H9 (cell line): ENCODE measurements at places on chromosomes 1 and 21.

- peak; percentile 13 for DNase-seq
Measured at GRCh38 chr1:228403231-228403631, 3.4 kb downstream of the TRIM11 start.

- no peak for DNase-seq
Measured at GRCh38 chr1:175134500-175134899, 58.1 kb downstream of the KIAA0040 start.

GRCh38 chr1:118116401-118116800, 68.6 kb downstream of the SPAG17 start:
- no peak for DNase-seq

DNA sequence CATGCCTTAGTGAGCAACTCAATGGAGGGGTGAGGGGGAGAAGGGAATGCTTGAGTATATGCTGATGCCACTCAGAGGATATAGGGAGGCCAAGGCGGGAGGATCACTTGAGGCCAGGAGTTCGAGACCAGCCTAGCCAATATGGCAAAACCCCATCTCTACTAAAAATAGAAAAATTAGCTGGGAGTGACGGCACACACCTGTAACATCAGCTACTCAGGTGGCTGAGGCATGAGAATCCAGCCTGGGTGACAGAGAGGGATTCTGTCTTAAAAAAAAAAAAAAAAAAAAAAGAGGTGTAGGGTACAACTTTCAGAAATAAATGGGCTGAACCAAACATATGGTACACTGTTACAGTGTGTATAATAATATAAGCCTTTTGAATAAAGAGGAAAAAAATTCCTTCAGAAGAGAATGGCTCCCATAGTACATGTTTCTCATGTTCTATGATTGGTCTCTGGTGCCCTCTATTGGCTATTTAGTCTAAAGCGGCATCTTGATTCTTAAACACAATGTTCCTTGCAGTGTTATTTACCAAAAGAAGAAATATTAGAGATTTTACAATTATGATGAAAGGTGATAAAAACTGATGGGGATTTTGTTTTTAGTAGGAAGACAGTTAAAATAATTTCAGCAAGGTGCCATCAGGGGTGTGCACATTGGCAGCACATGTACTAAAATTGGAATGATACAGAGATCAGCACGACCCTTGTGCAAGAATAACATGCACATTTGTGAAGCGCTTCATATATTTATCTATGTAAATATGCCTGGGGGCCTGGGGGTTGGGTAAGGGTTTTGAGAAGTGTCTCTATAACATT, 109.8 kb downstream of the PATJ start:
- no peak for DNase-seq

DNA sequence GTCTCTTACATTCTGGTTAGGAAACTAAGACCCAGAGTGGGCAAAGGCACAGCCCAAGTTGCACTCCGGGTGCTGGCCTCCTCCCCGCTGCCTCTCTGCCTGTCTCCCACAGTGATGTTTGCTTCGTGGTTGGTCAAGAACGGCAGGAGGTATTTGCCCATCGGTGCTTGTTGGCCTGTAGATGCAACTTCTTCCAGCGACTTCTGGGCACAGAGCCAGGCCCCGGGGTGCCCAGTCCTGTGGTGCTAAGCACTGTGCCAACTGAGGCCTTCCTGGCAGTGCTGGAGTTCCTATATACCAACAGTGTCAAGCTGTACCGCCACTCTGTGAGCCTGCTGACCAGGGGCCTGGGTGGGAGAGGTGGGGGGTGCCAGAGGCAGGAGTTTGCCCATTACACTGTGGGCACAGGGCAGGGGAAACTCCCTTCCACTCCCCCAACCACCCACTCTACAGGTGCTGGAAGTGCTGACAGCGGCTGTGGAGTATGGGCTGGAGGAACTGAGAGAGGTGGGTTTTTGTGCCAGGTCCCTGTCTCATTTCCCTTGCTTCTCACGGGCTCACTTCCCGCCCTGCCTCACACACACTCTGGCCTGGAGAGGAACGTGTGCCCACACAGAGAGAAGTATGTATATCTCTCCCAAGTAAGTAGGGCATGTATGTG, 1.9 kb downstream of the BTBD19 start:
- peak; percentile 24 for DNase-seq

GRCh38 chr1:228725178-228725577, 10.1 kb upstream of the RHOU start:
- DNase-seq, result no peak

DNA sequence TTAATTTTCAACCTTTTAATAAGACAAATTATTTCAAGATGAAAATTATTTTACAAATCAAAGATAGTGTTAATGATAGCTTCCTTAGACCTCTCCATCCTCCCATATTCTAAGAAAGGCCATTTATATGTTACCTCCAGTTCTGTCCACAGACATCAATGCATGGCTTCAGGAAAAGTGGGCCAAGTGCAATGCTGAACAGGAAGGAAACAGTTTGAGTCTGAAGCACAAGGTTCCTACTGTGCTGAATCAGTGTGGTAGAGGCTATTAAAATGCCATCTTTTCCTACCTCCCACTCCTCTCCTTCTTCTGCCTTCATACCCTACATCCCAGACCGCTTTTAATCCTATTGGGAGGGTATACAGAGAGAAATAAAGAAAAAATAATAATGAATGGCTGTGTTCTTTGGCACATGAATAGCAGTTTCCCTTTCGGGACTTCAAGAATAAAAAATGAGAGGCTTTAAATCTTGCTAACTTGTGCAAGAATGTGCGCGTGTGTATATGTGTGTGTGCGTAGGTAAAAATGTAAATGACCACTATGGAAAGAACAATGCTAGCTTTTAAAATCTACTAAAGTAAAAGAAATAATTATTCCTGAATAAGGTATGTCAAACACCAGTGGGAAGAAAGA, 62.6 kb upstream of the C1orf105 start:
- no peak for DNase-seq

GRCh38 chr1:110879758-110880606, 7.0 kb downstream of the CD53 start:
- DNase-seq, result no peak

GRCh38 chr1:183915625-183916510, 110.9 kb downstream of the RGL1 start:
- peak; percentile 75 for DNase-seq

DNA sequence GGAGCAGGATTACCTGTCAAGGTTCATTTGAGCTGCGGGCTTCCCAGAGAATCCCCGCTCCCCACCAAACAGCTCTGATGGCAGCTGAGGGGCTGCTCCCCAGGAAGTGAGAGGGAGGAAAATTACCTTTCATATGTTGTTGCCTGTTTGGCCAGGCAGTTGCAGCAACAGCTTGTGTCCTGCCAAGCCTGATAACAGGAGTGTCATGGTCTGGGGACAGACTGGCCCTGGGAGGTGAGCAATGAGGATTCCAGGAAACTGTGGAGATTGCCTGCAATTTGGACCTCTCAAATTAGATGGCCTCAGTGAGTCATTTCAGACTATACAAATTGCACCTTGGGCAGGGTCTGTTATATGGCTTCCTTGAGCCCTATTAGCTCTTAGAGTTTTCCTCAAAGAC, 189.3 kb downstream of the PTPRU start:
- peak; percentile 24 for DNase-seq

DNA sequence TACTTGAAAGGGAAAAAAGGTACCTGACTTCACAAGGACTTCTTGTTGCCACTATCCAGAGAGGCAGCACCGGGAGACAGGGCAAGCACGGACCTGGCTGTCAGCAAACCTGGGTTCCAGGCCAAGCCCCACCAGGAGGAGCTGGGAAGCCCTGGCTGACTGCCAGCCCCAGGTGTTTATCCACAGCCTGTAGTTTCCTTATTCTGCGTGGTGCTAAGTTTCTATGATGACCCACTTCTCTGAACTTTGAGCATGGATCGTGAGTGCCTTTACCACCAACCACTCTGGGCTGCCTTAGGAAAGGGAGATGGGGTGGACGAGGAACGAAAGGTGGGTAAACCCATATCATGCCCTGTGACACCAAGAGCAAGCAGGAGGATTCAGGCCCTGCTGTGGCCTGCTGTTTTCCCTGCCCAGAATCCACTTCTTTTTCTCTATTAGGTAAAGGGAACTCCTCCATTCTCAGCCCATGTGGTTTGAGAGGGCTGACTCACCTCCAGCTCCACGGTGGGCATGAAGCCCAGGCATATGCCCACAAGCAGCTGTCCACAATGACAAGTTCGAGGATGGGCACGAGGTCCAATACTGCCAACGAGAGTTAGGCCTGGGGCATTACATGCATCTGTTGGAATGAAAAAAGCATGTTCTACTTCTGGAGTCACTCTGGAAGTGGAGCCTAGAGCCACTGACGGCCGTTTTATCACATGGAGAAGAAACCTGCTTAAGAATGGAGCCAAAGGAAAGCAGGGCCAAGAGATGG, 20.3 kb downstream of the TSPAN2 start:
- DNase-seq, result no peak

DNA sequence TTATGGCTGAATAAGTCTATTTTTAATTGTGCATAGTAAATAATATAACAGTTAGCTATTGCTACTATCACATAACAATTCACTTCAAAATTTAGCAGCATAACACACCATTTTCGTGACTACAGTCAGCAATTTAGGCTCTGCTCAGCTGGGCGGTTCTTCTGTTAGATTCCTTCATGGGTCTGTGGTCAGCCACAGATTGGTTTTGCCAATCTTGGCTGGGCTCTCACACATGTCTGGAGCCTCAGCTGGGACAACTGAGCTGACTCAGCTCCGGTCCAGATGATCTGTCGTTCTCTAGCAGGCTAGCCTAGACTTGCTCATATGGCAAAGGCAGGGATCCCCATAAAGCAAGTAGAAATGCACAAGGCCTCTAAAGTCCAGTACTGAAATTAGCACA, 15.1 kb upstream of the CDC42BPA start:
- DNase-seq, result no peak

DNA sequence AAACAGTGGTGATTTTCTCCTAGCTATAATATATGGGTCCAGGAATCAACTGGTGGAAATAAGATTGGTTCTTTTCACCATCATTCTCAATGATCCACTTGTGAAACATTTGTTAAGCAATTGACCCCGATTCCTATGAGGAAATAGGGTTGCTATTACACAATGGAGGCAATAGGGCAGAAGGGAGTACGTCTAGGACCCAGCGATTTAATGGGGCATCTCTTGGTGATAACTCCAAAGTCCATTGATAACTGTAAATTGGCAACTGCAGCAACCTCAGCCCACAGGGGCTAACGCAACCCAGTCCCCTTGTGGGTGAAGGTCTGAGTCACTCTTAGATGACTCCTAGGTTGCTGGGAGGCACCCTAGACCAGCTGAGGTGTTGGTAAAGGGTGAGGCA, 62.5 kb upstream of the BARHL2 start:
- DNase-seq, result no peak

GRCh38 chr1:39431927-39432326, 59.5 kb upstream of the BMP8A start:
- no peak for DNase-seq

DNA sequence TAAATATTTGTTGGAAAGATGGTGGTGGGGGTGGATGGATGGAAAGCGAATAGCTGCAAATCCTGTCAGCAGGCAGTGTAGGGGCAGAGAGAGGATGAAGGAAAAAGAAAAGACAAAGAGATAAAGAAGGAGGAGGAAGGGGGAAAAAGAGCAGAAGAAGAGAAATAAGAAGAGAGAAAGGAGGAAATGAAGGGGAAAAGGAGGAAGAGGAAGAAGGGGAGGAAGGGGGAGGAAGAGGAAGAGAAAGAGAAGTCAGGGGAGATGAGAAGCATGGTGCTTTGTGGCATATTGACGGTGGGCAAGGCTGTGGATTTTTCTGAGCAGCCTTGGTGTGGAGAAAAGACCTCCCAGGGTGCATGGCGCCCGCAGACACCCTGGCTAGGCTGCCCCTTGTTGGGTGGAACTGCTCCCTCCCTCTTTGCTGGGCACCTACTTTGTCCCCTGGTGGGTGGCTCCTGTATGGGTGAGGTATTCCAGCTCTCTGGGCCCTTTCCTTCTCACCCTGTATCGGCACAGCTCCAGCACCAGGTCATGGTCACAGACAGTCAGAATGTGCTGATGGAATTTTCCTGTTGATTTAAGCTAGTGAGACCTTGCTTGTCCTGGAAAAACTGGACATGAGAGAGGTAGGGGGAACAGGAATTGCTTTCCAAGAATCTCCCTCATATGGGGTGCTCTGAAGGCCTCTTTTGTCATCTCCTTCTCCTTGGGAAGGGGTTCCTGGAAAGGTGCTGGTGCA, 45.7 kb upstream of the TLR5 start:
- no peak for DNase-seq

DNA sequence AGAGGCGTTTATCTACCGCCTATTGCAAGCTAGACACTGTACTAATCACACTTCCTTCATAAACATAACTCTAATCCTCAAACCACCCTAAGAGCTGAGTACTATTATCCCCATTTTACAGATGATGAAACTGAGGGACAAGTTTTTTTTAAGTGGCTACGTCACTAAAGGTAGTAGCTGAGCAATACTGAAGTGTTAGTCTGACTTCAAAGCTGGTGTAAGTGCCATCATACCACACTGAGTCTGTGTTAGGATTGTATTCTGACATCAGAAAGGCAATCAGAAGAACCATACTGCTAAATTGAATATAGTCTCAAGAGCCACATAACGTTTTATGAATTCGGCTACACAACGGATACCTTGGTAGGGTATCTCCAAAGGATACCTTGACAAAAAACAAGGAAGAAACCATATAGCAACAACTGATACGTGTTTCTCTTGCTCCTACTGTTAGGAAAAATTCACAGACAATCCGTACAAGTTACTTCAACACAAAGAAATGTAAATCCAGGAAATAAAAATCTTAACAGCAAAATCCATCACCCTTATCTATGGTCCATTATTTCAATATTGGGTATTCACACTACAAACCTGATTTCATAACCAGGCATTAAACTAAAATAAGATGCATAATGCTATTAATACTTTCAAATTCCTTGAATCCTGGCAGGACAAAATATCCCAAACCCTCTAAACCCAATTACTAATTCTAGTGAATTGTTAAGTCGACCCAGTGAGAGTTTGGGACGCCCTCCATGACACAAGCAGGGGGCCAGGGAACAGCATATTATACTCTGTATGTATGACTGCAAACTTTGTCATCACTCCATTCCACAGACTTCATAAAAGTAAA, 1.6 kb downstream of the TP53BP2 start:
- DNase-seq, result no peak

- peak; percentile 75 for DNase-seq
Measured at GRCh38 chr1:228664399-228664914, 70.8 kb upstream of the RHOU start.

DNA sequence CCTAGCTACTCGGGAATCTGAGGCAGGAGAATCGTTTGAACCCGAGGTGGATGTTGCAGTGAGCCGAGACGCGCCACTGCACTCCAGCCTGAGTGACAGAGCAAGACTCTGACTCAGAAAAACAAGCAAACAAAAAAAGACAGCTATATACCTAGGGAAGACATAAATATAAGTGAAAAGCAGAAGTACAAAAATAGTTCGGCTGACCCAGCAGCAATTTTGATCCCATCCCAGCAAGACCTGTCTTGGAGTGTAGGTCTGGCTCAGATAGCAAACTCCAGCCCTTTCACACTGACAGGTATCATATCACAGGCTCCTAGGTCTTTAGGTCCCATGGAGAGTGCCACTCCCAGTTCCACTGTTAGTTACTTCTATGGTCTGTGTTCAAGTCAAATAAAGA, 14.6 kb downstream of the MTX1 start:
- DNase-seq, result no peak

GRCh38 chr21:36724660-36725059, 25.7 kb downstream of the SIM2 start:
- DNase-seq, result no peak

- peak; percentile 36 for DNase-seq
Measured at GRCh38 chr1:30818568-30819243, 61.1 kb upstream of the LAPTM5 start.
